ENCODE measurements at places on chromosomes 6 and 20.

GRCh38 chr6:3009930-3010329 lies 10.2 kb downstream of the NQO2 start:
- DNase-seq = no peak

DNA sequence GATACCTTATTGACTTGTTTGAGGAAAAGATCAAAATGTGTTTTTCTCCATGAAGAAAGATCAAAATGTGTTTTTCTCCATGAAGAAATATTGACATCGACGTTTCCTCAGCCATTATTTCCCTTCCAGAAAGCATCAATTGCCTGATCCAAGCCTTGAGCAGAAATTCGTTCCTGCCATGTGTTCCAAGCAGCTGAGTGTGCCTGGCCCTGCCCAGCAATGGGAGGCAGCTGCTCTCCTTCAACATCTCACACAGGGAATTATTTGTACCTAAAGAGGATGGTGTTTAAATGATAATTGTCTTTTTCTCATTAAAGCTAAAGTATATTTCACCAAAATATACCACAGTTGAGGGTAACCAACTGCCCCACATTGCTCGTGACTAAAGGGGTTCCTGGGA lies 7.8 kb upstream of the DUSP22 start:
- no peak for DNase-seq

GRCh38 chr20:47183367-47183766 lies 173.1 kb downstream of the ZMYND8 start:
- DNase-seq = no peak

- DNase-seq = no peak
Observed at GRCh38 chr6:100504786-100505737, 40.3 kb upstream of the SIM1 start.

DNA sequence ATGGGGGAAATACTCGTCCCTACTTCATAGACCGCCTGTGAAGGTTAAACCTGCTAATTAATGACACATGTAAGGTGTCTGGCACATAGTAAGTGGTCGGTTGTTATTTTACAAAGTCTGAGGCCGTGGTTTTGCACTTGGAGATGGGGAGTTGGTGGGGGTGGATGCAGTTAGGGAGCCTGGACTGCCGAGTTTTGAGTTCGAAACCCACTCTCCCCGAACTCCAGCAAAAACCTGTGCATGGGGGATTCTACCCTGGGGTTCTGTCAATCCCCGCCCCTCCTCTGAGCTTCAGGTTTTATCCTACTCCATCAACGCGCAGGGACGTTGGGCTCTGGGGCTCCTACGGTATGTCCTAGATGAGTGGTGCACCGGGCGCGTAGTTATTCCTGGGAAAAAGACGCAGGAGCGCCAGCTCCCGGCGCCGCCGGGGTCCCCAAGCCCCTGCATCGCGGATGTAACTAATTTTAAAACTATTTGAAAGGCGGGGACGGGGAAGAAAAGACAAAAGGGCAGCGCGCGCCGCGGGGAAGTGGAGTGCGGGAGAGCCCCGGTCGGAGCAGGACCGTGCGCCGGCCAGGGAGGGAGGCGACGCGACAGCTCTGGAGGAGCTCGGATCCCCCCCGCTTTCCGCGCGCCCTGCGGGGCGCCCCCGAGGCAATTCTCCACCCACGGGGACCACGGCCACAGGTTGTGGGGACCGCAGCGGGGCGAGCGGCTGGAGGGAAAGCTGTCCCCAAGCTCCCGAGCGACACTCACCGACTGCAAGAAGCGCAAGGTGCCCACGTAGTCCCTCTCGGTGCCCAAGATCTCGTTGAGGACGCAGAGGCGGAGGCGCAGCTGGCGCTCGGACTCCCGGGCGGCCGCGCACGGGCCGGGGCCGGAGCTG lies 672 bp downstream of the PREX1 start:
- DNase-seq = no peak

GRCh38 chr20:38094373-38094891 lies 60.9 kb downstream of the RPRD1B start:
- DNase-seq = no peak

DNA sequence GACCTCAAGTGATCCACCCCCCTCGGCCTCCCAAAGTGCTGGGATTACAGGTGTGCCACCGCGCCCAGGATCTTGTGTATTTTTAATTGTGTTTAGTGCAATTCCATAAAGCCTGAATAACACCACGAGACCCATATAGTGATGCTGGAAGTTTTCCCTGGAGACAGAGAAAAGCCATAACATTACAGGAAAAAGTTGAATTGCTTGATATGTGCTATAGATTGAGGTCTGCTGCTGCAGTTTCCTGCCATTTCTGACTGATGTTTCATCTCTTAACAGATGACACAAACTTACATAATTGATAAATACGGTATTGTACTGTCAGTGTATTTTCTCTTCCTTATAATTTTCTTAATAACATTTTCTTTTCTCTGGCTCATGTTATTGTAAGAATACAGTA lies 7.3 kb upstream of the UBD start:
- no peak for DNase-seq

DNA sequence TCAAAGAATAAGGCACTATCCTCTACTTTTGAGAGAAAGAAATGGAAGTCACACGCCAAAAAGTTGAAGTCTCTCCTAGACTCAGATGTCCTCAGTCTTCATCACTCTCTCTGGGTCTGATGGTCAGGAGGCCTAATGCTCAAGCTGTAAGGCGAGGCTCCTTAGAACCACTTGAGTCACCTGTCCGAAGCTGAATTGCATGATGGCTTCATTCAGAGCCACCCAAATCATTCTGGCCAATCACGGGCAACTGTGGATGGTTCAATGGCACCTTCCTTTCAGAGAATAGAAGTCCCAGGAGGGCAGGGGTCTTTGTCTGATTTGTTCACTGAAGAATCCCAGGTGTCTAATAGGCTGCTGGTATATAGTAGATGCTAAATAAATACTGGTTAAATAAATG lies 69.4 kb upstream of the RNF24 start:
- DNase-seq = no peak

- DNase-seq = no peak
Observed at GRCh38 chr6:45979311-45979710, 36.3 kb downstream of the CLIC5 start.

DNA sequence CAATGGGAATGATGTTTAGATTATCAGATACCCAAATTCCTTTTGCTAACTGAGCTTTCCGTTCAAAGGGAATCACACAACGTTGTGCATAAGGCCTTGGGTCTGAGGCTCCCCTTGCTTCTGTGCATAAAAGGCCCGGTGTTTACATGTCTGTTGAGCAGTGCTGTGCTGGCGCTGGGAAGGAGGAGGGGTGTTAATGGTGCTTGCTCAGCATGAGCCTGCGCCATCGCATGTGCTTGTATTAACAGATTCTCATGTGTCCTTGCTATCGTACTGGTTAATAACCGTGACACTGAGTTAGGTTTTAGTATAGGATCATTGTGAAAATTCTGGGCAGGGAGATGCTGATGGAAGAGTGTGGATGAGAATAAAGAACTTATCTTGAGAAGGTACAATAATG lies 62.3 kb upstream of the TRAF3IP2 start:
- no peak for DNase-seq
